Ascending aorta (tissue), 2 donors: ENCODE measurements at places on chromosomes 7 and 10.

DNA sequence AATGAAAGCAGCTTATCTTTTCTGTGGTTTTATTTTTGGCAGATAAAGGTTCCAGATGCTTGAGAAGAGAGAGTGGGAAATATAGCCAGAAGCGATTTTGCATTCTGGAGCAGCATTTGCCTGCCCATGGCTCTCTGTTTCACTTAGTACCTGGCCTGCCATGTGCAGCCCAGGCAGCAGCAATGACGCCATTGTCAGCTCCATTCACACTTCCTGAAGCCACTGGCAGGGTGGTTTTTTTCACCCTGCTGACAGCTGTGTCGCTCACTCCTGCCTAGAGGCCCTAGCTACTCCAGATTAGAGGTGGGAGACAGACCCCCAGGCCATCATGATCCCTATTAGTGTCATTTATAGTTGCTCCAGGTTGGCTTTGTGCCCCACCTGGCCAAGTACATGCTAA is 30.1 kb upstream of the NEUROD6 start:
- DNase-seq = no peak

GRCh38 chr7:37045681-37046179 is 321.4 kb upstream of the AOAH start:
- DNase-seq = no peak

GRCh38 chr10:62048919-62049623 is 147.6 kb downstream of the ARID5B start:
- DNase-seq = peak; percentile 96

DNA sequence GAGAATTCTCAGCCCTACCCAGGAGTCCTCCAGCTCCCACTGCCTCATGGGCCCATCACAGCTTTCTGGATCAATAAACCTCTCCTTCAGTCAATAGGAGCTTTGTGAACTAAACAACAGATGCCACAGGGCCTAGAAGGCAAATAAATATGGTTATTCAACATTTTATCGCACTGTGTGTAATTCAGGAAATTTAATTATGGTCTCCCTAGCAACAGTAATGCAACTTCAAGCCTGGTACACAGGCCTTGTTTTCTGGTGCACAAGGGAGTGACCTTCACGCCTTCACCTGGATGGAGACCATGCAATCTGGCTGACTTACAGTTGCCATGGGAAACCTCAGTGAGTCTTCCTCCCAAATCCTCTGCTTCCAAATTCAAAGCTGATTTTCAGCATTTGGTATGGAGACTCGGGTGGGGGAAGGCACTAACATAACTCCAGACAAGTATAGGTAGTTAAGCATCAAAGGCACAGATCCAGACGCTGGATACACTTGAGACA is 441.0 kb upstream of the NPVF start:
- no peak for DNase-seq

DNA sequence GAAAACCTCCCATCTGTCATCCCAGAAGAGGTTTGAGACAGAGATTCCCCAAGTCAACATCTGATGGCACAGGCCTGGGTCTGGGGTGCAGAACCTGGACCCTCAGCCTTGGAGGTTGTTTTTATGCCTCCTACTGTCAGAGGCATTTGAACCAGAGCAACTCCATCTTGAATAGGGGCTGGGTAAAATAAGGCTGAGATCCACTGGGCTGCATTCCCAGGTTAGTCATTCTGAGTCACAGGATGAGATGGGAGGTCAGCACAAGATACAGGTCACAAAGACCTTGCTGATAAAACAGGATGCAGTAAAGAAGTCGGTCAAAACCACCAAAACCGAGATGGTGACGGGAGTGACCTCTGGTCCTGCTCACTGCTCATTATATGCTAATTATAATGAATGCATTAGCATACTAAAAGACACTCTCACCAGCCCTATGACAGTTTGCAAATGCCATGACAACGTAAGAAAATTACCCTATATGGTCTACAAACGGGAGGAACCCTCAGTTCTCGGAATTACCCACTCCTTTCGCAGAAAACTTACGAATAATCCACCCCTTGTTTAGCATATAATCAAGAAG is 92.0 kb downstream of the ITGA8 start:
- DNase-seq = no peak

GRCh38 chr7:12896316-12896715 is 208.9 kb downstream of the ARL4A start:
- DNase-seq = no peak

DNA sequence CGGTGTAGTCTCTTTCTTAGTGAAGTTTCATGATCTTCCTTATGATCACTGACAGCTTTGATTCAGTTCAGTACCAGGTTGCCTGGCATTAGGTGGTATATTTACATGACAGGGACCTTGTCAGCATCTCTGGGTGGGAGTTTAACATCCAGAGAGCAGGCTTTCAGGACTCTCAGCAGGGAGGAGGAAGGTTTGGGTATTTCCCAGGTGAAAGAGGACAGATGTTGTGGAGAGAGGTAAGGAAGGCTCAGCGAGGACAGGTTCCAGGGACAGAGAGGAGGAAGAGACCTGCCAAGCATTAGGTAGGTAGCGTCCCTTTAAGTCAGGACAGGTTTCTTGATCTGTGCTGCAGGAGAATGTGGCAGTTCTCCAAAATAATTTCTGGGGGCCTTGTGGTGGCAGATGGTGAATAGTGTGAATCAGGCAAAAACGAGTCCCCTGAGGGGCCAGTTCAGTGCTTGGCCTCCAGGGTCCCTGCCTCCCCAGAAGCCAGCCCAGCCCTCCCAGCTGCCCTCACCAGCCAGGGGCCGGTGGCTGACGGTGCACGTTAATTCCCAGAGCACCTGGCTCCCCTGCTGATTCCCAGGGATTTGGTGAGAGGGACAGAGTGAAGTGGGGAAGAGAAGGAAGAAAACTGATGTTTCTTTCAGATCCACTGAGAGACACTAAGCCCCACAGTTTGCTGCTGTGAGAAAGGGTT is 82.0 kb downstream of the VWC2 start:
- DNase-seq = no peak

- DNase-seq = no peak
Observed at GRCh38 chr7:127594490-127594889, 954 bp downstream of the FSCN3 start.

GRCh38 chr10:3735175-3735574 is 49.8 kb downstream of the KLF6 start:
- DNase-seq = no peak

GRCh38 chr10:48496831-48497779 is 107.8 kb downstream of the ARHGAP22 start:
- DNase-seq = no peak

DNA sequence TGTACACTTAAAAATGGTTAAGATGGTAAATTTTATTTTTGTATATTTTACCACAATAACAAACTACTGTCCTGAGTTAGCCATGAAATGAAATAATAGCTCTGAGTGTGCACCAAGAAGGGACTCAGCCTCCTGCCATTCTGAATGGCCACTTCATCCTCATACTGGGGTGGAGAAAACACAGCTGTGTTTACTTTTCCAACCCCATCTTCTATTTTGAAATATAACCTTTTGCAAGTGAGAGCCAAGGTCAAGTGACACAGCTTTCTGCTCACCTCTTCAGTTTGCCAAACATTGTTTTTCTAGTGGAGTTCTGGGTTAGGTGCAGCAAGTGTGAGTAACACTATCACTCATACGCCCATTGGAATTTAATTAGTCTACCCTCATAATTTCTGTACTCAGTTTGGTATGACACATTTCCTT is 107.4 kb upstream of the GLCCI1 start:
- DNase-seq = no peak

DNA sequence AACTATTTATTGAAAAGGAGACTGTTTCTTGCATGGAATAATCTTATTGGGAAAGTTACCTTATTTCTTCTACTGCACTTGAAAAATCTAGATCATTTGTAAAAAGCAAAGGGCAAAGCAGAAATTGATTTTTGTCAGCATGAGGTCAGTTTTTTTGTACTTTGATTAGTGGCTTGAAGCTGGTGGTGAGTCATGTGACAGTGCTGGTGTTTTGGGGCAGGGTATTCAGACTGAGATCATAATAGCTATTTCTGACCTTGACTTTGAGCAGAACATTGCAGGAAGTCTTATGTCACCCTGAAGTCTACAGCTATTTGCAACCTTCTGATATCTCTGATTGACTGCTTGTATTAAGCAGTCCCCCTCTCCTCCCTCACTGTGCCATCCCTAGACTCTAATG is 66.3 kb upstream of the SORCS3 start:
- no peak for DNase-seq

DNA sequence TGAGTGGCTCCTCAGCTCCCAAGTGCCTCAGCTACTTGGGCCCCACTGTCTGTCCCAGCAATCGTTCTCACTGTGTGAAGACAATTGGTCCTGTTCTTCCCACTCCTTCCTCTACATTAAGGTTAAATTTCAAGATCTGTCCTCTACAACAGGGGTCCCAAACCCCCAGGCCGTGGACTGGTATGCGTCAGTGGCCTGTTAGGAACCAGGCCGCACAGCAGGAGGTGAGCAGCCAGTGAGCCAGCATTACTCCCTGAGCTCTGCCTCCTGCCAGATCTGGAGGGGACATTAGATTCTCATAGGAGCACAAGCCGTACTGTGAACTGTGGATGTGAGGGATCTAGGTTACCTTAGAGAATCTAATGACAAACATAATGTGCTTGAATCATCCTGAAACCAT is 376.9 kb upstream of the FZD8 start:
- DNase-seq = no peak

DNA sequence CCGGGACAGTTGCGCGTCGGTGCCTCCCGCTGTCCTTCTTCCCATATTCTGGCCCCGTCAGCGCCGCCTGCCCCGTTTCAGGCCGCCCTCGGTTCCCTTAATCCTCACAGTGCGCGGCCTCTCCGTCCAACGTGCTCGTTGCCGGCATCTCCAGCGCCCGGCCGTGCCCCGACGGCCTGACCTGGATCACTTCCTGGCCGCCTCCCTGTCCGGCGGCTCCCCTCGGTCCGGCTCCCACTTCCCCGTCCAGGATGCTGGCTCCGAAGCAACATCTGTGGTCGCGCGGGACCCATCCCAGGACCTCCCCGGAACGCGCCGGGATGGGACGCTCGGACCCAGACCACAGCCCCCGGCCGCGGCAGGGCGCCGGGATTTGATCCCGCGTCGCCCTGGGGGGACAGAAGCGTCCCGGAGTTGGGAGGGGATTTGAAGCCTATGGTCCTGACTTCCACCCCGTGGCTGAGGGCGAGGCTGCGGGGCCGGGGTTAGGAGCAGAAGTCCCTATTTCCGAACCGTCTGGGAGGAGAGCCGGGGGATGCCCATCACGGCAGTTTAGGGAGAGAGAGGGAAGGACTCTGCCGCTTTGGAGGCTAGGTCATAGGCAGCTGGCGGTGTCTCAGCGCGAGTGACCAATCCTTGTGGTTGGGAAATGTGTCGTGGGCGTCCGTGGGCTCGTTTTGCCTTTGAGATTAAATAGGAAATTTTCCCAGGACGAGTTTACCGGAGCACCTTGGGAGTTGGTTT is 53.8 kb downstream of the KCTD7 start:
- DNase-seq = peak; percentile 76

DNA sequence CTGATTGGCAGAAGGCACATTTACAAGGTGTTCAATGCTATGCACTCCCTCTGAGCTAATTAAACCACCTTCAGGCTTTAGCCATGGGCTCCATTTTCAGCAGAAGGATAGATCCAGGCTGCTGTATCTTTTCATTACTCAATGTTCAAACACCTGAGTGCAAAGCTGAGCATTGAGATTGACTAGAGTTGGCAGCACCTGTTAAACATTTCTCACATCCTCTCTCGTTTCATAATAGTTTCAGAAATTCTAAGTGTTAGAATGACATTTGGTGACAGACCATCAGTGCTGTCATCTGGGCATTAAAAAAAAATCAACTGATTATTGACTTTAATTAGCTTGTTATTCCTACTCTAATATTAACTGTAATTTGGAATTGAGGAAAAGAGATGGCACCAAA is 187.1 kb upstream of the SEMA3E start:
- no peak for DNase-seq

GRCh38 chr7:93359520-93360198 is 127.5 kb downstream of the VPS50 start:
- DNase-seq = no peak

GRCh38 chr7:135088566-135088965 is 59.3 kb upstream of the TMEM140 start:
- DNase-seq = no peak

DNA sequence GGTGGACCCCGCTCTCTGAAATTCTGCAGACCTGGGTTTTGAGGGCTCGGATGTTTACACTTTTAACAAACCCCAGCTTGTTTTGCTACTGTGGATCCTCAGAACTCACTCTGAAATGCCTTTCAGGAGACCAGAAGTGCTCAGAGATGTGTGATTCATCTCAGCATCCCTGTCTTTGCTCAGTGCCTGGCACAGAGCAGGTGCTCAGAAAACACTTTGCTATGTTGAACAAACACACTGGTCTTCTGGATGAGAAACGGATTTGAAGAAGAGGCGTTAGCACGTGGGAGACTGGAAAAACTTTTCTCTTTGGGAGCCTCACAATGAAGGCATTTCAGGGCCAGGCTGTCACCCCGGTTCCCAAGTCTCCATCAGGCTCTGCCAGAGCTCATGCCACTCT is 53.3 kb downstream of the SH3PXD2A start:
- DNase-seq = no peak

- no peak for DNase-seq
Observed at GRCh38 chr7:43391518-43391917, 191.4 kb upstream of the STK17A start.

- DNase-seq = no peak
Observed at GRCh38 chr7:17168416-17168815, 130.0 kb upstream of the AHR start.

GRCh38 chr7:37290731-37291130 is 157.9 kb downstream of the ELMO1 start:
- DNase-seq = no peak

GRCh38 chr7:38187794-38188440 is 9.9 kb downstream of the STARD3NL start:
- DNase-seq = no peak

- DNase-seq = no peak
Observed at GRCh38 chr10:112637901-112638300, 190.9 kb downstream of the VTI1A start.

DNA sequence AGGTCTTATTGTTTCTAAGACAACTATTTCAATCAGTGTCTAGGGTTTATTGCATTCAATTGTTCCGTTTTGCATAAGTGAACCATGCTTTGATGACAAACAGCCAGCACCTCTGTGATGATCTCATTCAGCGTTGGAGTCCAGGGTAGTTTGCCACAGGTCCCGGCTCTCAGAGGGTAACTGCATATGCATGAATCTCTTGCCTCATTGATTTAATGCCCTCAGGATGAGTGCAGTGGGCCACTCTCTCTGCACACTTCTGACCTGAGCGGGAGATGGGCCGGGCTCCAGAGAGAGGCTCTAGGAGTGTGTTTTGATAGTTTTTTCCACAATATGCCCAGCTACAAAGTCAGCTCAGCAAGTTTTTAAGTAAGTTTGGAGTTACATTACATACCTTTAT is 83.9 kb downstream of the HECW1 start:
- DNase-seq = no peak

GRCh38 chr7:95905167-95905566 is 132.8 kb downstream of the DYNC1I1 start:
- no peak for DNase-seq

DNA sequence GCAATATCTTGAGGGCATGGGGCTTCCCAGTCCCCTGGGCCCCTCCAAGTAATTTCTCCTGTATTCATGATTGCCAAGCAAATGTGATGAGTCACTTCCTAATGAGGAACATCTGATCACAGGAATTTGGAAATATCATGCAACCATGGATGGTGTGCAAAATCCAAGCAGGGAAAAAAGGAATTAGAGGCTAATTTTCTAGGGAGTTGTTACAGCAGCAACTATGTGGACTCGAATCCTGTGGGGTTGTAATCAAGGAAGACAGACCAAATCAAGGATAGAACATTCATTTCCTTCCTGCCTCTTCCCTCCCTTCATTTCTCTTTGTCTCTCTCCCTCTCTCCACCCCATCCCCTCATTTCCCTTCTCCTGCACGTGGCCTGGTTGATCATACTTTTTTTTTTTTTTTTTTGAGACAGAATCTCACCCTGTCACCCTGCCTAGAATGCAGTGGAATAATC is 23.9 kb upstream of the AGFG2 start:
- DNase-seq = no peak
